ENCODE measurements at places on chromosomes 3 and 15.

- no peak for DNase-seq
These were observed 777 bp downstream of the CIB1 start for GRCh38 chr15:90232941-90233386.

GRCh38 chr15:89333011-89333860, 1.4 kb downstream of the POLG start:
- DNase-seq = no peak

GRCh38 chr3:102106416-102107097, 257.2 kb downstream of the NFKBIZ start:
- DNase-seq = no peak

- DNase-seq = no peak
These were observed 127.3 kb downstream of the RAP2B start for GRCh38 chr3:153289334-153289808.

DNA sequence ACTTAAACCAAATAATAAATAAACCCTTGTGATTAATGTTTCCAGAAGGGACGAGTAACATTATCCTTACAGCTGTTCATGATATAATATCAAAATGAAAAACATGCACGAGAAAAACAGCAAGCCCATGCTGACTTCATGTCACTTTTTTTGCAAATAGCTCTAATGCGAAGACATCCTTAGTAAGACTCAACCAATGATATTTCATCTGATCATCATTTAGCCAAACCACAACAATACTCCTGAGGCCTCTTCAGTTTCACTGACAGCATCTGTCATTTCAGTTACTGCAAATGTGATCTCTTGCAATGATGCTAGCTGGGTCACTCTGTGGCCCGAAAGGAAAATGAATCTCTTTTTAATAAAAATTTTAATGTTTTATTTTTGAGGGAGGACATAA, 74.0 kb downstream of the POLR2M start:
- no peak for DNase-seq

- DNase-seq = no peak
These were observed 17.4 kb downstream of the ATP11B start for GRCh38 chr3:182810574-182811268.

DNA sequence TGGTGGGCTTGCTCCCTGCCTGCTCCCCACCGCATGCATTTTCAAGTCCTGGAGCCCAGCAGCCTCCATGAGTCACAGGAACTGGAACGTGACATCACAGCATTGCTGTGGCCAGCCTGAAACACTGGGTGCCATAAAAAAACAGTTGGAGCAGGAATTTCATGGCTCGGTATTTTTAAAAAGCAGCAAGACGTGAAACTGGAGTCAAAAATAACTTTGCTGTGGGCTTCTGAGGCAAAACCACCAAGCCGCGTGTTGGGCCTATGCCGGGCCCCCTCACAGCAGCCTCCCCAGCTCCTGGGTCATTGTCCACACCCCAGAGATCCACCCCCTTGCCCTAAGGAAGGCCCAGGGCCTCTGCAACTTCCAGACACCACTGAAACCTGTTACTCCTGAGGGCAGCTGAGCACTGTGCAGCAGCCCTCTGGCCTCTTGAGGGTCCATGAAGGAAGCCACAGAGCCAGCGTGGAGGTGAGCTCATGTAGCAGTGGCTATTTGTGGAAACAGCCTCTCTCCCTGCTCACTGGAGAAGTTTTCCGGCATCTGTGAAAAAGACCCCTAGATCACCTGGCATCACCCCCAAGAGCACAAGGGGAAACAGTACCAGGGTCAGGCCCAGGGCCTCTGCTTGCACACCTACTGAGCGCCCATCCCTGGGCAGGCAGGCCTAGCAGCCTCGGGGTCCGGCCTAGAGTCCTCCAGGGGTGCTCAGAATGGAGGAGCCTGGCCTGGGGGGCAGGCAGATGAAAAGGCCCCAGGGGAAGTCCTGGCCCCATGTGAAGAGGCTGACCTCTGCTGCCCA, 34.0 kb upstream of the DUSP7 start:
- no peak for DNase-seq

DNA sequence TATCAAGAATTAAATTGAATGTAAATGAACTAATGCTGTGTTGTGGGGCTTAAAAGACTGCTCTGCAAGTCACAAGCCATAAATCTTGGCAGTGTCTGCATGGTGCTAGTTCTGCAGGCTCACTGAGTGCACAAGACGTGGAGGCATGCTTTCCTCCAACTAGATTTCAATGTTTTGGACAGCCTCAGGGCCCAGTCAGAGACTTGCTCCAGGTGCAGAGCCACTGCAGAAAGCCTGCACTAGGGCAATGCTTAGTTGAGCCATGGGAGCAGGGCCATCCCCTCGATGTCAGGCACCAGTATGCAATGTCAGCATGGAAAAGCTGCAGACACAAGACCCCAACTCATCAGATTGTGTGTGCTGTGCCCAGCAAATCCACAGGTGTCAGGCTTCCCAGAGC, 234.5 kb upstream of the CDIN1 start:
- no peak for DNase-seq

DNA sequence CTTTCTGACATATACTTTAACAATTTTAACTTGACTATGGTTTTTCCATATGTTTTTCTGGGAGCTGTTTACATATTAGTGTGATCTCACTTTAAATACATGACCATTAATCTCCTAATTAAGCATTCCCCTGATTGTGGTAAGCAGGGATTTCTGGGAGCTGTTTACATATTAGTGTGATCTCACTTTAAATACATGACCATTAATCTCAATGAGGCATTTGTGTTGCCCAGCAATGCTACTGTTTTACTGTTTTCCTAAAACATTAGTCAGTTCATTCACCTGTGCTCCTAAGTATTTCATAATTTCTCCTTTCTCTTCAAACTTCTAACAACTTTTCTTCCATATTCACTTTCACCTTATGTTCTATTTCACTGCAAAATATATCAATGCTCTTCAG, 3.6 kb upstream of the GRAMD1C start:
- no peak for DNase-seq

GRCh38 chr3:123843668-123844067, 40.5 kb downstream of the MYLK start:
- DNase-seq = no peak

DNA sequence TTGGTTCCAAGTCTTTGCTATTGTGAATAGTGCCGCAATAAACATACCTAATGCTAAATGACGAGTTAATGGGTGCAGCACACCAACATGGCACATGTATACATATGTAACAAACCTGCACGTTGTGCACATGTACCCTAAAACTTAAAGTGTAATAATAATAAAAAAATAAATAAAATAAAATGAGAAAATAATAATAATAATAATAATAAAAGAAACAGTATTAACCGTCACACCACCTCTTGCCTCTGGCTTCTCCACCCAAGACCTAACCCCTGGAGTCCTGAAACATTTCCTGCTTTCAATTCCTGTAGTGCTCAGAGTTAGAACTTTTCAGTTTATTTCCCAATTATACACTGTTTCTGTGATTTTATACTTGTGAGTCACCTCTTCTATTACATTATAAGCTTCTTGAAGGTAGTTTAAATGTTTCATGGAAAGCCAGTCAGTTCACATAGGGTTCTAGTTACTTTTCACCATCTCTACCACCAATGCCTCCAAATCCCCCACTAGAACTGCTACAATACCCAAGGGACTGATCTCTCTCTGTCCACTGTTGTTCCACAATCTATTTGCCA, 18.4 kb upstream of the GHSR start:
- DNase-seq = no peak

GRCh38 chr3:152213938-152214337, 54.8 kb upstream of the MBNL1 start:
- DNase-seq = no peak

DNA sequence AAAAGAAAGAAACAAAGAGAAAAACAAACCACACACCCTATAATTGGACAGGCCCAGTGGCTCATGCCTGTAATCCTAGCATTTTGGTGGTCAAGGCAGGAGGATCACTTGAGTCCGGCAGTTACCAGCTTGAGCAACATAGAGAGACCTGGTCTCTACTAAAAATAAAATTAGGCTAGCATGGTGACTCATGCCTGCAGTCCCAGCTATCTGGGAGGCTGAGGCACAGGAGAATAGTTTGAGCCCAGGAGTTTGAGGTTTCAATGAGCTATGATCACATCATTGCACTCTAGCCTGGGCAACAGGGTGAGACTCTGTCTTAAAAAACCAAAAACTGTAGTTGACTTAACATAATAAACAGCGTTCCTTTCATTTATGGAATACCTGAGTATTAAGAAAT, 72.3 kb upstream of the ST3GAL6 start:
- no peak for DNase-seq

GRCh38 chr3:160444411-160444810, 5.2 kb downstream of the TRIM59 start:
- no peak for DNase-seq

- DNase-seq = no peak
These were observed 81.7 kb downstream of the CEP63 start for GRCh38 chr3:134567605-134568004.

DNA sequence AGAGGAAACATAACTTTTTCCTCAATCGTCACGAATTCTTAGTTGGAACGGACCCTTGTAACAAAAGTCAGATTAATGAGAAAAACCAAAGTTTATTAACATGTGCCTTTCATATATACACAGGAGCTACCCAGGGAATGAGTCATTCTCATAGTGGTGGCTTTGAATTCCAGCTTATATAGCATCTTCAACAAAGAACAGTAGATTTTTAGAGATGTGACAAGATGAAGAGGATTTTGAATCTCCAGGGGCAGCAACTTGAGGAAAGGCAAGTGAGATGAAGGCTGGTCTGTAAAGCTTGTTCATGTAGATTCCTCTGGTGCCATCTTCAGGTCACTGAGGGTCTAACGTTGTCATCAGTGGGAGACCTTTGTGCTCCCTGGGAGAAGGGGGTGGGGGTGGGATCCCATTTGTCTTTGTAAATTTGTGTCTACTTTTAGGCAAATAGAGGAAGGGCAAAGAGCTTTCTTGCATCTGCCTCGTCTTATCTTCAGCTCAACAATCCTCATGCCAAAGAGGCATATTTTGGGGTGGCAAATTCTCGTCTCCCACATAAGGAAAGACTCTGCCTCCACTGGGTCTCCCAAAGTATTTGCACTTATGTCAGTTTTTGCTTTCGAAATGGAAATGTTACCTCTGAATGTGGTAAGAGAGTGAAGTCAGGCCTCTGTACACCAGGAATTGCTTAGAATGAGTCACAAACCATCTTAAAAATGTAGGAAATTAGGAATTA, 29.5 kb downstream of the CLEC3B start:
- DNase-seq = peak; percentile 8

DNA sequence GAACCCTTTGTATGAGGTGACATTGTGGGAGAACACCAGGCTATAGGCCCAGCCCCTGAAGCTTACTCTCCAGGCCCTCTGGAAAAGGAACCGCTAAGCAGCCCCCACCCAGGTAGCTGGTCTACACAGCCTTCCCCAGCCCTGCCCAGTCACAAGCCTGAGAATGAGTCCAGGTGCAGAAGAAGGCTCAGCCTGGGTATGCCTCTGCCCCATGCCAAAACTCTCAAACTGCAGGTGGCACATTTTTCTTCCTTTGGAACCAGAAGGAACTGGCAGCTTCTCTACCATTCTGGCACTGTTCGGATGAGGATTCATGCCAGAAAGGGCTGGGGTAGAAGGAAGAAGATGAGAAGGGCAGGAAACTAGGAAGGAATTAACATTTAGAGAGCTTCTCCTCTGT, 23.7 kb upstream of the TBC1D21 start:
- no peak for DNase-seq

DNA sequence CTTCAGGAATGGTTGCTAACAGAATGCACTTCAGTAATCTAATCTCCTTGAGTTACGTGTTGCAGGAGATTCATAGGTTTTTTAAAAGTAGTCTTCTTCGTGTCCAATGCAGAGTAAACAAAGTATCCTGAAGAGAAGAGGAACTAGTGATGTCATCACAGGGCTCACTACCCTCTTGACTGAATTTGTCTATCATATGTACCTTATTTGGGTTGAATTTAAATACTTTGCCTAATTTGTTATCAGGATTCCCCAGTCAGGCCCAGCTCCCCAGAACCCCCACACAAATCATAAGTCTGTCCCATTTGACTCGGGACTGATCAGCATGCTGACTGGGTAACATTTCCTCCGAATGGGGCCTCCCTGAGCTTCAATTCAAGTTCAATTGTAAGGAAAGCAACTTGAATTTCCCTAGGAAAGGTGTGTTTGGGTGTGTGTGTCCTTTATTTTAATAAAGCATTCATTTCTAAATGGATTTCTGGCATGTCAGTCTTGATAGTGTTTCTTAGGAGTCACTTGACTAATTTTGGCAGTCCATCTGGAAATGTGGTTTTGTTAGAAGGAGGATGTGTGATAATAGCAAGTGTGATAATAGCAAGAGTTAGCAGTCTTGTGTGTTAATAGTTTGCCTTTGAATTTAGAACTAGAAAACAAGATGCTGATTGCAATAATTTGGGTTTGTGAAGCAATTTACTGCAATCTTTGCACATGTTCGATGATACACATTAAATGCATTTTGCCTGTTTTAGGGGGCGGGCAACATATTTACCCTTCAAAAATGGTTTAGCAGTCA, 21.9 kb downstream of the OXNAD1 start:
- DNase-seq = no peak

- peak; percentile 41 for DNase-seq
These were observed 7.2 kb upstream of the IVD start for GRCh38 chr15:40398413-40398873.

GRCh38 chr3:89946884-89947283, 839.5 kb downstream of the EPHA3 start:
- DNase-seq = no peak

DNA sequence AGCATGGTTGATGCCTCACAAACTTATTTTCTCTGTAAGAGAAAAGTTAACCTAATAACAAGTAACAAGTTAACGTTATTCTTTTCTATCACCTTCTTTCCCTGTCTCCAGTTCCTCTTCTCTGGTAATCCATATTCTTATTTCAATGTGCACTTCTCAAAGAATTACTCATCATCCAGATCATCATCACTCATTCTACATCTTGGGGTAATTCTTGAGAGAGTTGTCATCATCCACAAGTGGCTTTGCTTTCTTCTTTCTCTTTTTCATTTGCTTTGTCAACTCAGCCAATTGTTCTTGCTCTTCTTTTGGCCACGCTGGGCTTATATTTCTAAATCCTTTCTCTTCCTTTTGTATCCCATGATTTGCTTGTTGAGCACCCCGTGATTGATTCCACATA, 20.8 kb upstream of the RNF111 start:
- DNase-seq = no peak

DNA sequence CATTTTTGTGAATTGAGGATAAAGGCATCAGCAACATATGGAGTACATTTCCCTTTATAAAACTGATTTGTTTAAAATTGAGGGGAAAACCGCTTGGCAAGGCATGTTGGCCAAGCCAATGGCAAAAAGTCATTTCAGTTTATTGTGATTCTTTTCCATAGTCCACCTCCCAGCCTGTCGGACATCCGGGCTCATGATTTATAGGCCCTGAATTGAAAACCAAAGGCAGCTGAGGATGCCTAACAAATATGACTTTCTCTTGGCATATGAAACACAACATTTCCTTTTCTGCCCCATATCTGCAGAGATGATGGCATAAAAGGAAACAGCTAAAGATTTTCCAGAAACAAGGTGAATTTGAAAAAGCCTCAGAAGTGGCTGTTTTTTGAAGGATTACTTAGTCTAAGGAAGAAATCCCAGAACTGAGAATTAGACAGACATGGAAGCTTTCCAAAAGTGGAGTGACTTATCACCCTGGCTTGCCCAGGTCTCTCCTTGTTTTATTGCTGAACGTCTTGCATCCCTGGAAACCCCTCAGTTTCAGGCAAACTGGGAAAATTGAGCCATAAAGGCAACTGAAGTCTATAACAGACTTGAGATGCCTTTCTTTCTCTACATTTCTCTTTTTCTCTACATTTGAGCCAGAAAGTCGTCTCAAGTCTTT, 74.0 kb downstream of the COL8A1 start:
- no peak for DNase-seq

GRCh38 chr15:85758655-85758978, 36.1 kb downstream of the KLHL25 start:
- DNase-seq = no peak
